ENCODE measurements at places on chromosomes 12 and 14.

DNA sequence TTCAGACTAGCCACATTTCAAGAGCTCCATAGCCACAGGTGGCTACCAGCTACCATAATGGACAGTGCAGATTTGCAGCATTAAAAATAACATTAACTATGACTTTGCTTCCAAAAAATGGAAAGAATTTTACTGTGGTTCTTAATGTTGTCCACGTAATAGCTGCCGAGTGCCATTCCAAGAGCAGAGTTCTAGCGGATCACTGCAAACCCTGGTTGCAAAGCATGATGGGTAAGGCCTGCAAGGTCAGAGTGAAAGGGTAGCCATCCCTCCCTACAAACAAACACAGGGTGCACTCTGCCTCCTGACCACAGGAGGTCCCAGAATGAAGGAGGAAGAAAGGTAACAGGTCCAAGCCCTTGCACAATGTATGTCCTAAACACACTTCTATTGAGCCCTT, 157.6 kb downstream of the DPF3 start:
- no peak for DNase-seq

DNA sequence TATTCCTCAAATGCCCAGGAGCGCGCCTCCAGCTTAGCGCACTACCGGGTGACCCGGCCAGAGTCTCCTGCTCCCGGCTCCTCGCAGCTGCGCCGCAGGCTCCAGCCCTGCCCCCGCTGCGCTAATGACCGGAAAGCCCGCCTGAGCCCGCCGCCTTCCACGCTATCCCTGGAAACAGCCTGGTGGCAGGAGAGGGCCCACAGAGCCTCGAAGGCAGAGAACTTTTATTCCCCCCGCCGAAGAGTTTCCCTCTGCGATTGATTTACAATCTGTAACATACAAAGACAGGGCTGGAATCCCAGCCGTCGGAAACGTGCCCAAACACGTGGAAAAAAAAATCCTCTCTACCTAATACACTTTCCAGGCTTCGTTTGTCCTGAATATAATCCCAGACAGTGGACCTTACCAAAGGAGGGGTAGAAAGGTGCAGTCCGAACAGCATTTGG, 1.5 kb downstream of the COL2A1 start:
- DNase-seq, result no peak

DNA sequence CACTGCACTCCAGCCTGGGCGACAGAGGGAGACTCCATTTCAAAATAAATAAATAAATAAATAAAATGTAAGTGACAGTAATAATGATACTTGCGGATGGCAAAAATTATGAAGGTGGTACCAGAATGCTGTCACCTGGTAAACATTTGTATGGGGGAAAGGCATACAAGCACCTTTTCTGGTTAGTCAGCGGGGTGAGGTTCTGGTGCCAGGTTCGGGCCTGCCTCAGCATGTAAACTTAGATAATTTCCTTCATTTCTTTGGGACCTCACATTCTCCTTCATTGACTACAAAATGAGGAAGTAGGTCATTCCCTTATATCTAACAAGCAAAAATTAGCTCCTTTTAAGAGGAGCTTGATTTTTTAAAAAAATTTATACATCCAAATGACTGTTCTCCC, 10.8 kb downstream of the VTI1B start:
- DNase-seq, result no peak

GRCh38 chr14:55434805-55435174, 5.6 kb downstream of the TBPL2 start:
- DNase-seq, result no peak

GRCh38 chr12:54019091-54019811, 9.0 kb upstream of the HOXC6 start:
- no peak for DNase-seq

- no peak for DNase-seq
Measured at GRCh38 chr14:89245802-89246201, 171.2 kb downstream of the FOXN3 start.

All from activated T-helper 9 cell treated with anti-CD3 and anti-CD28 coated beads, Interleukin-2, amount 50 U/mL, for 16 hours (primary cell).